Stimulated activated CD4-positive, alpha-beta T cell treated with anti-CD3 and anti-CD28 coated beads, Interleukin-1b, Interleukin-23, amount 100 ng/mL, for 48 hours (primary cell): ENCODE measurements at places on chromosomes 12 and 14.

- DNase-seq = no peak
These were observed 21.3 kb upstream of the LDHB start for GRCh38 chr12:21678959-21679358.

- no peak for DNase-seq
These were observed 28.3 kb downstream of the P2RX2 start for GRCh38 chr12:132646850-132647249.

DNA sequence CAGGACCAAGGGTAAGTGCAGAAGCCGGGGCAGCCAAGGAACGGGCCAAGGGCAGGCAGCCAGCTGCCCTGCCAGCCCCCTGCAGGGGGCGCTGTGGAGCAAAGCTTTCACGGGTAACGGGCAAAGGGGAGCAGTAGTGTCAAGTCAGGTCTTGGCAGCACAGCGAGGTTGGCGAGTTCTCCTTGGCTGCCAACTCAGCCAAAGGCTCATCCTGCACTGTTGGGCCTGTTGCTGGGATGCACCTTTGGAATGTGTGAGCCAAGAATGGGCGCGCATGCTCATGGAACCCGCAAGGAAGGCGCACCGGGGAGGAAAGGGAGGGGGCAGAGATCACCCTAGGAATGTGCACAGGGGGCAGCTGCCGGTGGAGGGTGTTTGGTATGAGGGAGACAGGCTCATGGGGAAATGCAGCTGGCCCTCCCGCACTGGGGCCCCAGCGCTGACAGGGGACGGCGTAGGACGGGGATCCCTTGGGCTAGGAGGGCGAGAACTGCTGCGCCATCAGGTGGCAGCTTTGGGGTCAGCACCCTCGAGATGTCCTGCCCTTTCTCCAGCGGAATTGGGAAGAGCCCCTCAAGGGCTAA lies 138.0 kb downstream of the ASCL4 start:
- peak; percentile 66 for DNase-seq

DNA sequence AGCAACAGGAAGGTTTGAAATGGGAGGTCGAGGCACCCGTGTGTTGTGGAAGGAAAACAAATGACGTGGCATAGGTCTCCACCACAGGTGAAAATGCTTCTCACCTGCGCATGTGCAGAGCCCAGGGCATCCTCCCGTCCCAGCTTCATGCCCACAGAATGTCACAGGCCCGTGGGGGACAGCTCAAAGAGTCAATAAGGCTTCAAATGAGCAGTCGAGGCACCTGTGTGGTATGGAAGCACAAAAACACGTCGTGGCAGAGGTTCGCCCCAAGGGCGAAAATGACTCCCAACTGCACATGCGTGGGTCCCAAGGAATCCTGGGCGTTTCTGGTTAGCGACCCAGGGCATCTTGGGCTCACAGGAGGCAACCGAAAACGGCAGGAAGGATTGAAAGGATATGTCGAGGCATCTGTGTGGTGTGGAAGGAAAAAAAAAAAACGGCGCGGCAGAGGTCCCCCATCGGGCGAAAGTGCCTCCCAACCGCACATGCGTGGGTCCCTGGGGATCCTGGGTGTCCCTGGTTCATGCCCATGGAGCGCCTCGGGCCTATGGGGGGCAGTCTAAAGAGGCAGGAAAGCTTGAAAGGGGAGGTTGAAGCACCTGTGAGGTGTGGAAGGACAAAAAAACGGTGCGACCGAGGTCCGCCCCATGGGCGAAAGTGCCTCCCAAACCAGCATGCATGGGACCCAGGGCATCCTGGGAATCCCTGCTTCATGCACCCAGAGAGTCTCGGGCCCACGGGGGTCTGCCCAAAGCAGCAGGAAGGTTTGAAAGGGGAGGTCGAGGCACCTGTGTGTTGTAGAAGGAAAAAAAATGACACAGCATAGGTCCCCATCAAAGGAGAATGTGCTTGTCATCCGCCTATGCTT lies 578.5 kb downstream of the ALG10 start:
- DNase-seq = no peak

- DNase-seq = no peak
These were observed 56.4 kb upstream of the RERGL start for GRCh38 chr12:18146363-18146762.

DNA sequence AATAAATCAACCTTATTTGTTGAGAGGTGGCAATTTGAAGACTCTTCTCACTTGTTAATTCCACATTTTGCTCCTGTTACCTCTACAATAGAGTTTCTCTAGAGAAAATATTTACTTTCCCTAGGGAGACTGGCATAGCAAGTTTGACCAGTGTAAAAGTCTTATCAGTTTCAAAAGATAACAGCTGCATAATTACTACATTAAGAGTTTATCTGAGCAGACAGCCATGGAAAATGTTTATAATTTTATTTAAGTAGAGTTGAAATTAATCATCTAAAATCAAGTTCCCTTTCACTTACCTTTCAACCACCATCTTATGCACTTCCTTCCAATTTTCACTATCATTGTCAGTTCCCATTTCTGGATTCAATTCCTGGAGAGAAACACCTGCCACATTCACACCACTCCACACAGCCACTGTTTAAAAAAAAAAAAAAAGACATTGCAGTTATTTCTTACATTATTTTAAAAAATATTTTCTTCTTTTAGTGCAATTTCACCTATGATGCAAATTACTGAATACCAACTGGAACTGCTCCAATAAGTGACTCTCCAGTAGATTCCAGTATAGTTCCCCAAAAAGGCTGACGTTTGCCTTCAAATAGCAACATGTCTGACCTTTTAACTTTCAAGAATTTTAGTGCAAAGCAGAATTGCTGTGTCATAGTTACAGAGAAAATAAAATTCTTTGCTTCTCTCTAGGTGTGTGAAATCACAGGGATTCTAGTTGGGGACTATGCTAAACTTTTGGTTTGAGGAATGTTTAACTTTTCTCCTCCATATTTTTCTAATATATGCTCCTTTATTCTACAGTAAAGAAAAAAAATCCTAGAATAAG lies 19.4 kb downstream of the LDHB start:
- DNase-seq = no peak

DNA sequence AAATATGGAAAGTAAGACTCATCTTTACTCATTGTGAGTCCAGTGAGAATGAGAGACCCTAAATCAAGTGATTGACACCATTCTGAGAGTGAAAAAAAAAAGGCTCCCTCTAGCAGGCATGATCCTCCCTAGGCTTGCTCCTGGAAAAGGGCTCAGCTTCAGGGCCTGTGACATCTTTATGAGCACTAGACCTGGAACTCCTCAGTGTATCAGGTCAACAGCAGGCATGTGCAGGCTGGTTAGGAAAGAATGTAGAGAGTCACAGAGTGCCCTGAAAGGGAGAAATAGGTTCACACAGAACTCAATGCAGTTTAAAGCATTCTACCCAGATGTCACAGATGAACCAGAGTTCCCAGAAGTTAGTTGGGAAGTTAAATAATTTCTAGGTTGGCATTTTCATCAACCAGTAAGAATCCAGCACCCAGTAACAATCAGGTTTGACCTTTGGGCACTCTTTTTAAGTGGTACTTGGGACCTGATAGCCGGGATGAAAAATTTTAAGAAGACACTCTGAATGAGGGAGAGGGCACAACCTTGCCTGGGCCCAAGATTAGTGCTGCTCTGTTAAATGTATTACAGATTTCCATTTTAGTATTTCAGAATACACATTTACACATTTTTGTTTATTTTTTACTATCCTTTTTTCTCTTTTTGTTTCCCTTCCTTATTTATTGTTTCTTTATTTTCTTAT lies 828.8 kb downstream of the C12orf50 start:
- DNase-seq = no peak

GRCh38 chr12:6534695-6534944 lies 303 bp downstream of the GAPDH start:
- no peak for DNase-seq

GRCh38 chr12:30962047-30962446 lies 35.5 kb downstream of the TSPAN11 start:
- DNase-seq = no peak

DNA sequence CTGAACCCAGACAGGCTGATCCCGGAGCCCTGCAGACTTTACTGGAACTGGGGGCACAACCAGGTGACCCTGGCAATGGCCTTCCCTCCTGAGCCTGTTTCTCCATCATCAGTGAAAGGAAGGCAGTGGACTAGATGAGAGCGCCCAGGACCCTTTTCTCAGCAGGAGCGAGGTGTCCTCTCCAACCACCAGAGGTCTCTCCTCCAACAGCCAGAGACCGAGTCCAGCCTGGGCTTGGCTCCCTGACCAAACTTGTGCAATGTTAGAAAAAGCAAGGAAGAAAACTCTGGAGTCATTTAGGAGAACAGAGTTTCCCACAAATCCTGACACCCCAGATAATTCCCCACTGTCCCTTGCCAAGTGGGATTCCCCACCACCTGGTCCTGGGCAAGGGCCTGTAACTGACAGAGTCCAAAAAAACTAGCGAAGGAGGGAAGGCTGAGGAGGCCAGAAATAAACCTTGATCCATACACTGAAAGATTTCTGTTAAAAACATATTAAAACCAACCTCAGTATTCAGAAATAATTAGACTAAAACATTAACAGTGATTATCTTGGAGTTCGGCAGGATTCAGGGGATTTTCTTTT lies 9.0 kb downstream of the RPS6KL1 start:
- DNase-seq = no peak

DNA sequence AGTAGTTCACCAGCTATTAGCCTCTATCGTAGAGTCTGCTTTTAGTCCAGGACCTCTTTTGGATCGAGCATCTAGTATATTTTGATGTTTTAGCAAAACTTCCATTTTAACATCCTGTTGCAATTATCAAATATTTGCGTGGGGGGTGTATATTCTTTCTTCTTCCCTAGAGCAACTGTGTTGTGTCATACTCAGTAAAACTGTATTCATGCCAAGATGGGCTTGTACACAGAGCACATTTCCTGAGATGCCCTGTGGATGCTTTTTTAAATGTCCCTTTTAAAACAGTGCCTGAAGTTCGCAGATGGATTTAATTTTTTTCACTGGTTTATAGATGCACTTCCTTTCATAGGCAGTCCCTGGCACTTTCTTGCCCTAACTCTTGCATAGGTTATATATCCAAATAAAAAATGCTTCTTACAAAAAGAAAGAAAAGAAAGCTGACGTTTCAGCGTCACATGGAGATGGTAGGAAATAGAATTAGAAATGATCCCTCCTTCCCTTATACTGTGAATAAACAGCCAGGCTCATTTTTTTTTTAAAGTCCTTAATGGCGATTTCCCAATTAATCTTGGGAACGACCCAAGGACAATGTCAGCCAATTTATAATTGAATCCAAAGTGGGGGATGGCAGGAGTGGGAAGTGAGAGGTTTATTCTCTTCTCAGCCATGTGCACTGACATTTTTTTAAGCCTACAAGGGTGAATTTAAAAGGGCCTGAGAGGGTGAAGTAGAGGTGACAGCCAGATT lies 247.0 kb downstream of the SLC41A2 start:
- no peak for DNase-seq

- DNase-seq = no peak
These were observed 12.3 kb upstream of the CALM1 start for GRCh38 chr14:90384543-90384911.

DNA sequence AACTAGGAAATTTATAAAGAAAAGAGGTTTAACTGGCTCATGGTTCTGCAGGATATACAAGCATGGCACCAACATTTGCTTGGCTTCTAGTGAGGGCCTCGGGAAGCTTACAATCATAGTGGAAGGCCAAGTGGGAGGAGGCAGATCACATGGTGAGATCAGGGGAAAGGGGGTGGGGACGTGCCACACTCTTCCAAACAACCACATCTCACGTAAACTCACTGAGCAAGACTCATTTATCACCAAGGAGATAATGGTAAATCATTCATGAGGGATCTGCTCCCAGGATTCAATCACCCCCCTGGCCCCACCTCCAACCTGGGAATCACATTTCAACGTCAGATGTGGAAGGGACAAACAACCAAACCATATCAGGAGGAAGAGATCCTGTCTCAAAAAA lies 35.8 kb downstream of the NUMB start:
- no peak for DNase-seq

- DNase-seq = no peak
These were observed 175.3 kb downstream of the PRKD1 start for GRCh38 chr14:29752221-29752923.

- no peak for DNase-seq
These were observed 6.8 kb upstream of the RESF1 start for GRCh38 chr12:31952418-31952817.

DNA sequence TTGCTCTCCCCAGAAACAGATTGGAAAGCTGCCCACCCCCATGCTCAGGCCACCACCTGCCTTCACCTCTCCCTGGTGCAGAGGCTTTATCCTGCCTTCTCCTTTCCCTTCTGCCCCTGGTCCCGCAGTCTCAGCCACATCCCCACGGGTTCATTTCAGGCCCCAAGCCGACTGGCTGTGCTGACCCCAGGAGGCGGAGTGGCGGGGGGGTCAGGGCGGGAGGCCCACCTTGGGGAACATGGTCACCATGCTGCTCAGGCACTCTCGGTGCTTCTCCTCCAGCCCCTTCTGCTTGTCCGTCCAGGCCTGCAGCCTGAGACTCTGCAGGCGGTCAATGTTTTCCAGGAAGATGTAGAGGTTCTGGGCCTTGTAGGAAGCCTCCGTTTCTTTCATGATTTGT lies 6.9 kb downstream of the FAM186B start:
- no peak for DNase-seq

GRCh38 chr12:21451529-21451928 lies 14.1 kb downstream of the PYROXD1 start:
- DNase-seq = no peak

GRCh38 chr12:102847131-102847530 lies 69.9 kb downstream of the PAH start:
- no peak for DNase-seq

DNA sequence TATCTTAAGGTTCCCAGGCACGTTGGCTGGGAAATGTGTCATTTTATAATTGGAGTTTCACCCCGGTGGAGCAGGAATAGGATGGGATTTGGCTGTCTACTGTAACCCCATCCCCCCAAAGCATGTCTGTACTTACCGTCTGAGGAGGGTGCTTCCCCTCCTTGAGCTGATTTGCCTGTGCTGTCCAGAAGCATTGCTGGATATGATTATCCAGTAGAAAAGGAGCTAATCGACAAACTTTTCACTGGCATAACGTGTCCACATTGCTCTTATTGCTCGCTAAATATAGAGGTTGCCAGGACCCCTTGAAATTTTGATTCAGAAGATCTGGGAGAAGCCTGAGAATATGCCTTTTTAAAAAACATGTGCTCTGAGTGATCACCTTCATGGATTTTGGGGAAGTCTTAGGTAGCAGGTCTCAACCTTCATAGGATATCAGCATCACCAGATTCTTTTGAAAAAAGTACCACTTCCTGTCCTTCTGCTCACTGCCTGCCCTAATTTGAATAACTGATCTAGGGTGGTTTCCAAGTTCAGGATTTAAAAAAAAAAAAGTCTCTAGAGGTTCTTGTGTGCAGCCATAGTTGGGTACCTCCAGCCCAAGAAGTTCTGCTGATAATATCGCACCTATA lies 80.4 kb upstream of the KCNA1 start:
- no peak for DNase-seq
